ENCODE measurements at places on chromosomes 3 and 15.
A peak's percentile ranks its signal among the peaks of the same experiment; 100 is the strongest.

DNA sequence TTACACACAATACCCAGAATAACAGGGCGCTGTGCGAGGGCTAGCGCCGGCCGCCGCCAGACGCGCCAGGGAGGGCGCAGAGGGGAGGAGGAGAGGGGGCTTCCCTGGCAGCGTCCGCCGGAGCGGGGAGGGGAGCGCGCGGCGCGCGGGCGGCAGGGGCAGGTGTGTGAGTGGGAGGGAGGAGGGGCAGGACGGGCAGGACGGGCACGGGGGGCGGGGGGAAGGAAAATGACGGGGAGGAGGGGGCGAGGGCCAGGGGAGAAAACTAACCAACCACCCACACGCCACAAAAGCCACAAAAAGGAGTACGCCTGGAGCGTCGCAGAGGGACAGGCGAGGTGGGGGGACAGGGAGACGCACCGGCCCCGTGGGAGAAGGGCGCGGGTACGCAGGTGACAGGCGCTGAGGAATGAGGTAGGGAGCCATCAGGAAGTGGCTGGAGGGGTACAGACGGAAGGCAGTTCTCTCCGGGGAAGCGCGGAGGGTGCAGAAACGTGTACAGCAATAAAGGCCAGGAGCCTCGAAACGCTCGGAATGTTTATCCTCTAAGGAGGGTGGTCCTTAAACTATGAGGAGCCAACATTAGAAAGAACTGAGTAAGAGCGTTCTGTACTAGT lies 610 bp upstream of the SATB1 start:
- DNase-seq = no peak

- DNase-seq = no peak
These were observed 148.4 kb downstream of the RTP4 start for GRCh38 chr3:187516446-187517185.

GRCh38 chr3:114293838-114294535 lies at the start of gene TIGIT:
Gene TIGIT (plus strand): TSS chr3:114294028. CDS start chr3:114294062, 34 bp downstream.
- no peak for DNase-seq

DNA sequence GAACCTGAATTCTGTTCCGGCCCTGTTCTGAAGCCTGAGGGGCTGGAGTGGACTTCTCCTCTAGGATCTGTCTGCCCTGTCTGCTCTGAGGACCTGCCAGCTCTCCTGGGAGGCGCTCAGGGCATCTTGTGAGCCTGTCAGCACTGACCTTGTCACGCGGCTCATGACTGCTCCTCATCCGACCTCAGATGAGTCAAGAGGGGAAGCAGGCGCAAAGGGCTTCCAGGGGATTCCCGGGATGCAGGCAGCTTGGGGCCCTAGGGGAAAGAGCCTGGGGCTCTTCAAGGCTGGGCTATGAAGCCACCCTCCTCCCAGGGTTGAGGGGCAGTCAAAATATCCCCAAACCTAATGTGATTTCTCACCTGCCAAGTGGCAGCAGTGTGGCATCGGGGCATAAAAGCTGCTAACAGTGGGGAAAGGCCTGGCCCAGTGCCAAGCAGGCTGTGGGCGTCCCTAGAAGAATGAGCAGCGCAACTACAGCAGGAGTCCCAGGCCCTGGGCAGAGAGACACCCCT lies 27.6 kb upstream of the ANKDD1A start:
- peak; percentile 59 for DNase-seq

DNA sequence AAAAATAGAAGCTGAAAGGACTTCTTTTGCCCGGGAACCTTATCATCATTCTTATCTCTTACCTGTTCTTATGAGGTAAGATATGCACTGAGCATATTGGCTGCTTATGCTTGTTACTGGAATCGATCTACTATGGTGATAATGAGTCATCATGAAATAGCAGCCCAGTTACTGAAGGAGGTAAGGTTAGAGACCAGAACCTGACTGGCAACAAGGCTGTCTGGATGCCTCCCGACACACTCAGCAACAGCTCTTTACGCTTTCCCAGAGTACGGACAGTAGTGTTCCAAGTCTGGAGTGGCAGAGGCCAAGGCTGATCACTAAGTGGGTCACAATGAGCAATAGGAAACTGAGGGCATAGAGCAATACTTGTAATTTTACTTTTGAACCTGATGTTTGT lies 314.1 kb downstream of the NLGN1 start:
- DNase-seq = no peak

DNA sequence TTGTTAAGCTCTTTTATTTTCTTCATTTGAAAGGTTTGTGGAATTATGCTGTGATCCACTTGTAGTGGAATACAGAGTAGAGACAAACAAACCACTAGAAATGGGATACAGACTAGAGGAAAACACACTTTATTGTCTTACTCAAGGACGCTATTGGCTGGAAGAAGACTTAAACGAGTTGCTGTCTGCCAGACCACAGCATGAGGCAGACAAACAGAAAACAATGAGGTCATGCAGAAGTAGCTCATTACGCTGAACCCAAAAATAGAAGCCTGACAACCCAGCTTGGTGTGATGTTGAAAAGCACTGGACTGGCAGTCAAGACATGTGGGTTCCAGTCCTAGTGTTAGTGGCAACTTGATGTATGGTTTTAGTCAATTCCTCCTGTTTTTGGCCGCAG lies 62.4 kb upstream of the P3H2 start:
- DNase-seq = peak; percentile 35

GRCh38 chr3:112124907-112125607 lies 8.0 kb downstream of the GCSAM start:
- DNase-seq = no peak

- no peak for DNase-seq
These were observed 70.6 kb upstream of the BHLHE40 start for GRCh38 chr3:4908433-4909156.
